CD4-positive, alpha-beta T cell treated with Interleukin-6 at 100 ng/mL for 8 hours (primary cell): ENCODE measurements at places on chromosomes 16 and 17.

GRCh38 chr17:8369944-8370343, 6.6 kb downstream of the KRABD2 start:
- DNase-seq = no peak

DNA sequence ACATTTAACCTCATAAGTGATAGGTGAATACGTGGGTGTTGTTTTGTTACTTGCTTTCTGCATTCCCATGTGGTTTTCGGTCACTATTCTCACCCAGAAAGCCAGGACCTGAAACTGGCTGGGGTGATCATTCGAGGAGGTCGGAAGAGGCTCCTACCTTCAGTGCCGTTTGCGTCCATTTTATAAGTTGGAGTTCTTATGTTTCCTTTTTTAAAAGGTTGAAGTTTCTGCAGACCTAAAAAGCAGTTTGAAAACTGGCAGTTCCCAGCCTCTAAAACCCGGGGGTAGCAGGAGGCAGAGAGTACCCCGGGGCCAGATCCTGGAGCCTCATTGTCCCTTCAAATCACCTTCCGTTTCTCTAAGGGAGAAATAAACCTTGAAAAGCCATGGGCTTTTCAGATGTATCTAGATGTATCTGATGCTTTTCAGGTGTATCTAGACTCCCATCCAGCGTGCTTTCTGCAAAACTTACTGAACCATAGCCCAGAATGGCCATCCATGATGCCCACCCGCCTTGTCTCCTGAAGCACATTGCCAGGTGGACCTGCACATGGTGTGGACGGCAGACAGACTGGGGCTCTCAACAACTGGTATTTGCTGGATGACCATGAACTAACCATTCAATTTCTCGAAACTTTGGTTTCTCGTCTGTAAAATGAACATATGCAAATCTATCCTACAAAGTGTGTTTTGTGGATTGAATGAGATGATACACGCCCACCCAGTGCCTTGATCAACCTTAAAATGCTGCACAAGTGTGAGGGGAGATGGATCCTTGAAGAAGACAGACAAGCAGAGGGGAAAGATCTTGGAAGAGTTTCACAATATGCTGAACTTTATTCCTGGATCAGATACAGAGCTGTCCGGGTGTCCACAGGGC, 1.3 kb downstream of the NLRC5 start:
- DNase-seq = no peak

GRCh38 chr17:19331134-19331533, 31.4 kb downstream of the B9D1 start:
- no peak for DNase-seq

DNA sequence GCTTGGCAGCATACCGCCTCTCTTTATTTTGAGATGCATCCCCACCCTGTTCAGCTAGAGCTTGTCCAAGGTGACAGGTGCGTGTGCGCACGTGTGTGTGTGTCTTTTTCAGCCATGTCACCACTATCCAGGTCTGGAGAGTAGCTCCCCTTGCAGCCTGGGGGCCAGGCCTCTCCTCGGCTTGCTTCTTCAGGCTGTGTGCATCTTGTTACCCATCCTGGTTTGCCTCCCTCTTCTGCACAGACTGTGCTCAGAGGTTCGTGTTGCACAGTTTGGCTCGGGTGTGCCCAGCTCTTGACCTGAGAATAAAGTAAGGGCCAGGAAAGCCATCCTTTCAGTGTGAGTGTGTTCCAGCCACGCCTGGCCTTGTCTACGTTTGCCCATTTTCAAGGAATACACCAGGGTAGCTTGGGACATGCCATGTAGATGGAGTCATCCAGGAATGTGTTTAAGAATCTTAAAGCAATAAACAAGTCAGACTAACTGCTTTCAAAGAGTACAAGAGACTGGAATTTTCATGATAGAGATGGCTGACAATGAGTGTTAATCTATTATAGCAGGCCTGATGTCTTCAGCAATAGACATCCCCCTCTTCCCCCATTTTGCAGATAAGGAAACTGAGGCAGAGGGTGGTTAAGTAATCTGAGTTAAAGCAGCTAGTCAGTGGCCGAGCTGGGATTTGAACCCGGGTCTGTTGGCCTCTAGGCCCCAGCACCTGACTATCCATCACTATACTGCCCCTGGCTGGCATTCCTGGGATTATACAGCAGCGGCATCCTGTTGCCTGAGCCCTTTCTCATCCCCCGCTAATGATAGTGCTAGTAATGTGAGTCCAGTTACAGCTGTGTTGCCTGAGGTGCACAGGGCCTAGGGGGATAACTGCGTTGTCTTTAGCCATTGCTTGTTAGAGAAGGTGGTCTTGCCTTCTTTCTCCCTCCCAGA, 77.9 kb downstream of the KSR1 start:
- no peak for DNase-seq

- no peak for DNase-seq
Observed at GRCh38 chr17:14296166-14296910, 4.5 kb upstream of the HS3ST3B1 start.

DNA sequence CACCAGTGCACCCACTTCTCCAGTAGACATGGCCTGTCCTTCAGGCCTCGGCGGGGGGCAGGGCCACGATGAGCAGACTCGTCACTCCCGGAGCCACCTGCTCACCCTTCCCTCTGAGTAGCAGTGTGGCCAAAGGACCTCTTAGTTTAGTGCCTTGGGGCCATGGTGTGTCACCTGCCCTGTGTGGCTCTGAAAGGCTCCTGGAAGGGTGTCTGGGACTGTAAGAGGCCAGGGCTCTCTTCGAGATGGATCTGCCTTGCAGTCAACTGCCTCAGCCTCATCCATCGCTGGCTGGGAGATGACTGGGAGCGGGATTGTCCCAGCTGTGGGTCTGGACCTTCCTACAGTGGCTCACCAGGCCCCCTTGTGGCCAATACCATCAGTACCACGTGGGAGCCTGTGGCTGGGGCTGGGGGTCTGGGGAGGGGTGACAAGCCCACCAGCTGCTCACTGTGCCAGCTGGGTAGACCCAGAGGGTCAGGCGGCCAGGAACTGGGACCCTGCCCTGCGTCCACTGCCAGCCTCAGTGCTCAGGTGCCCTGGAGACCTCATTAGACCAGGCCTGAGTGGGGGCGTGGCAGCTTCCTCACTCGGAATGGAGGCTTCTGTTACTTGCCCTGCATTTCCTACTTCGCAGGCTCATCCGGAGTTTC, 133.4 kb downstream of the OR1D5 start:
- DNase-seq = no peak

GRCh38 chr17:48993951-48994350, 3.2 kb upstream of the IGF2BP1 start:
- DNase-seq = no peak

- no peak for DNase-seq
Observed at GRCh38 chr17:82895087-82895486, 55.3 kb upstream of the ZNF750 start.

DNA sequence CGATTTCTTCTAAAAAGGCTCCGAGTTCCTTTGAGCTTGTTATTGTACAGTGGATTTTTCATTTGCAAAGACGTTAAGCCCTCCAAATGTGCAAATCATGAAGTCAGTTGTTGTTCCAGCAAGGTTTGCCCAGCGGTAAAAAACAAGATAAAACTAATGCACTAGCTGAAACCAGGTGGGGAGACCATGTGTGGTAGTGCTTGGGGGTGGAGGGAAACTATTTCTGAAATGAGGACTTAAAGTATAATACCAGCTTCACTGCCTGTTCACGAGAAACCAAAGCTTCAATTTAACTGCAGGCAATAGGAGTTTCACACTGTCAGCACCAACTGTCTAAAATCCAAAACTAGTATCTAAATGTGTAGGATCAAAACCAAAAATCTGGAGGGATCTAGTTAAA, 22.3 kb downstream of the SMARCE1 start:
- no peak for DNase-seq

GRCh38 chr17:45432405-45433158, at the start of gene ARHGAP27:
ARHGAP27 (minus strand) TSS chr17:45432870; CDS start chr17:45430279, 2,591 bp downstream.
- DNase-seq = peak; percentile 22

GRCh38 chr16:12532871-12533610, 270.6 kb downstream of the CPPED1 start:
- DNase-seq = peak; percentile 17

- DNase-seq = peak; percentile 95
Observed at GRCh38 chr17:82863941-82864712, 24.3 kb upstream of the ZNF750 start.

- DNase-seq = no peak
Observed at GRCh38 chr17:46782250-46782953, 36.1 kb downstream of the WNT3 start.

DNA sequence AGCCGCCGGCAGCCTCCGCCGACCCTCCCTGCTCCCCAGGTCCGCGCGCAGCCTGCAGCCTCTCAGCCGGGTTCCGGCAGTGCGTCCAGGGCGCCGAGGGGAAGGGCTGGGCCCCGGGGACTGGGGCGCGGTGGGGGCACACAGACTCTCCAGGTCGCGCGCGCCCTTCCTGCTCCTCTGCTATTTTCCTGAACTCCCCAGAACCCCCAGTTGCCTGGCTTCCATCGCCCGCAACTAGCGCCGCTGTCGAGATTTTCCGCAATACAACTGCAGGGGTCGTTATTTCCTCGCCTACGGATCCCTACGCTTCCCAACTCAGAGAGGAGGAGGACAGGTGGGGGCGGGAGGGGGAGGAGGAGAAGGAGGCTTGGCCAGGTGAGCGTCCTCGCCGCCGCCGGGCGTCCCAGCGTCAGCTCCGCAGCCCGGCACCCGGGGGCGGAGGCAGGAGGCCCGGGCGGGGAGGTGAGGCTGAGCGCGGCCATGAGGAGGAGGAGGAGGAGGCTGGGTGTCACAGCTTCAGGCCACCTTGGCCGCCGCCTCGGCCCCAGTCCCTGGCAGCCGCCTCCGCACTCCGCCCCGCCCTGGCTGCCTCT, at the start of gene CA10:
Gene CA10 (minus strand): TSS at position 265 of the 593 bp plus-strand sequence.
- DNase-seq = no peak

GRCh38 chr17:77146246-77146632, 5.5 kb downstream of the SEC14L1 start:
- no peak for DNase-seq

- no peak for DNase-seq
Observed at GRCh38 chr17:32287804-32288511, 22.3 kb downstream of the RHBDL3 start.

DNA sequence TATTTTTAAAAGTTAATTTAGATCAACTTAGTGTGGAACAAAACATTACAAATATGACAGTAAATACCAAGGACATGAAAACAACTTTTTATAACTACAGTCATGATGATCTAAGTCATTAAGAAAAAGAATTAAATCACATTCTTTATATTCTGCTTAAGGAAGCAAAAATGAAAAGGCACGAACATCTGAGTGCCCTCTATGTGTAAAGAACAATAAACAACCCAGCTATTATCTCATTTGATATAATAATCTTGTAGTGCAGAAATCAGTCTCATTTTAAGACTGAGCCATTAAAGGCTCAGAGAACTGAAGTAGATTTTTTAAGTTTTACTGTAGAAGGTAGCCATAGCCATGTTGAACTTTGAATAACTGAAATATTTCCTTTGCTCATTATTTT, 13.4 kb downstream of the MYO1D start:
- no peak for DNase-seq

GRCh38 chr17:78724544-78724943, 57.5 kb downstream of the CYTH1 start:
- DNase-seq = no peak

- DNase-seq = no peak
Observed at GRCh38 chr16:84703681-84704080, 3.9 kb downstream of the USP10 start.

DNA sequence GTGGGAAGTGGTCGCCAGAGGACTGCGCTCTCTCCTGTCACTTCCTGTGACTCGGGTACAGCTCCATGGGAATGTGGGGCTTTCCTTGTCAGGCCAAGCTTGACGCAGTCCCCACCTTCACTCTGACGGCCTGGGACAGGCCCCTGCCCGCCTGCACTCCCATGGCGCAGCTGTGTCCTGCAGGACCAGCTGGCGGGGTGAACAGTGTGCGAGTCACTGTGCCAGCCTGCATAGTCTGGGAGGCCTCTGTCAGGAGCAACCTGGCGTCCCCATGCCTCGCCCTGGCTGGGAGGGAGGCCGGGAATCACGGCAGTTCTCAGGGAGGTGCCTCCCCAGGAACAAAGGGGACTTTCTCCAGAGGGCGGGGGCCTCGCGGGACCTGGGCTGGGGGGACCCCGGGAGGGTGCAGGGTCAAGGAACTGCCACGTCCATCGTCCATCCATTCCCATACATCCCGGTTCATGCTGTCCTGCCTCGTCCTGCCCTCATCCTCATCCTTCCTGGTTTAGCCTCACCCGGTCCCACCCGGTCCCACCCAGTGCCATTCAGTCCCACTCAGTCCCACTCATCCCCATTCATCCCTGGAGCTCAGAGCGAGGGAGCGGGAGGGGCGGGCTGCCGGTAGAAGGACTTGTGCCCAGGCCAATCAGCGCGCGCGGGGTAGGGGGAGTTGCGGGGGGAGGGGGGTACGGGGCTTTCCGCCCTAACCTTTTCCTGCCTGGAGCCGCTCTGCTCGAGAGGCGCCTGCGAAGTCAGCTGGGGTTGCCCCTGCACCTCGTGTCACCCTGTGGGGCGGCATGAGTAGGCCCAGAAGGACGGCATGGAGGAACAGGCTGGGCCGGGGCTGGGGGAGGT, 13.4 kb downstream of the FLYWCH1 start:
- DNase-seq = no peak

- DNase-seq = no peak
Observed at GRCh38 chr17:57871155-57871554, 21.3 kb upstream of the MRPS23 start.

DNA sequence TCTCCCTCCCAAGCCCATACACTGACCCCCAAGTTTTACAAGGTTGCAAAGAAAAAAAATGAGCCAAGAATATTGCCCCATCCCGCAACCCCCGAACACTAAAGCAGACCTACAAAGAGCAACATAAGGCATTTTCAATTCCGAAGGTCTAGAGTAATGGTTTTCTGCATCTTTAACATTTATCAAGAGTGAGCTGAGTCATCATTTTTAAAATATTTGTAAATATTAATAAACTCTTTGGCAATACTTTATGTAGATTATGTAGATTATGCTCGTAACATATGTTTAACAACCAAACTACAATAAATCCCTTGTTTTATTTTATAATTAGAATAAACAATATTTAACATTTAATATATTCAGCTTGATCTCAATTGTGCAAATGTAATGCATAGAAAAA, 1.4 kb downstream of the ZNF624 start:
- DNase-seq = no peak

GRCh38 chr16:27698266-27698665, 148.3 kb downstream of the KATNIP start:
- no peak for DNase-seq

DNA sequence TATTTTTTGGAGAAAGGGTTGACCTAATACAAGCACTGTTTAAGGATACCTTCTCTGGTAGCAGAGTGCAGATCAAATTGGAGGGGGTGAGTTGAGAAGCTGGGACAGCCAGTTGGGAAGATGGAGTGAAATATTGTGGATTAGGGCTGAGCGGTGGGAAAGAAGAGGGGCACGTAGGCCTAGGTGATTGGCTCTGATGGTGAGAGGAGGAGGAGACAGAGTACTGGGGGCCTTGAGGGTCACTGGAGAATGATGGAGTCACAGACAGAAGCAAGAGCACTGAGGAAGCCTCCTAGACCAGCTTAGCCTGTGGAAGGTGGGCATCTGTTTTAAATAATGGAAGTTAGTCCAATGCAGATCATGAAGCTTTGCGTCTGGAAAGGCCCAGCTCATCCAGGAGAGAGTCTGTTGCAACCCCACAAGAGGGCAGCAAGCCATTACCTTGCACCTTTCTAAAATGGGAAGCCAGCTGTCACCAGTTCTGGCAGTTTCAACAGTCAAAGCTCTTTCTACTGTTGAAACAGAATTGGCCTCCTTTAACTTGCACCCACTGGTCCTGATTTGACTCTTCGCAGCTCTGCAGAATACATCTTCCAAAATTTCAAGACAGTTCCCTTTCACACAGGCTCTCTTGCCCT, 11.8 kb downstream of the SLC9A5 start:
- DNase-seq = no peak
